M059J (cell line): ENCODE measurements at places on chromosomes 4 and X.

GRCh38 chrX:21963731-21964405 is 23.4 kb downstream of the SMS start:
- DNase-seq: no peak

GRCh38 chr4:170599894-170600293 is 510.1 kb upstream of the AADAT start:
- DNase-seq: no peak

DNA sequence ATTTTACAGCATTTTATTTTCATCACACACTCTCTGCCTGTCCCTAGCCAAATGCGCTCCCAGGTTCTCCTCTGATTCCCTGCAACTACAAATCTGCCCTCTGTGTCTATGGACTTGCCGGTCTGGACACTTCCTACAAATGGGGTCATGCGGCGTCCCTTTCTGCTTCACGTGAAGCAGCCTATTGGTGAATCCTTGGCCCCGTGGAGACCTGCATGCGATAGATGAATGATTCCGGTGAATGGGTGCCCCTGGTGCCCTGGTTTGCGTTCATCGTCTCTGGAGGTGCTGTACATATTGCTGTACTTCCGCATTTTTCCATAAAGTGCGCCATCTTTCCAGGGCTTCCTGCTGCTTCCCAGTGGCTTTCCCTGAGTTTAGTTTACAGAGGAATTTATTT is 27.5 kb upstream of the CLCN4 start:
- no peak for DNase-seq

DNA sequence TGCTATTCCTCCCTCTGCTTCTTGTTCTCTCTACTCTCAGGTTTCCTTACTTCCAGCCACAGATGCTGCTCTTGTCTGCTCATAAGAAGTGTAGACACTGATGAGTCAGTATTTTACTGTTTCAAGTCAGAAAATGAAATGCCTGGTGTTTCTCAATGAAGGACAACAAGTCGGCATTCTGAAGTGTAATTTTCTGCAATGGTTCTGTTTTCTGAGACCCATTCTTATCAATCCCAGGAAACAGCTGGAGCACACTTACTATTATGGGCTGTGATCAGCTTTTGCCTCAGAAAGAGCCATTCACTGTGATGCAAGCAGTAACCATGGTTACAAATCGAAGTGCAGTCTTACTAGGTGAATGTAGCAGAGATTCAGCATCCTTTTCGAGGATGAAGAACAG is 42.0 kb downstream of the SLC4A4 start:
- peak; percentile 54 for DNase-seq

GRCh38 chr4:122661176-122662160 is 40.6 kb upstream of the IL21 start:
- no peak for DNase-seq
